ENCODE measurements at places on chromosomes 7 and 10.

DNA sequence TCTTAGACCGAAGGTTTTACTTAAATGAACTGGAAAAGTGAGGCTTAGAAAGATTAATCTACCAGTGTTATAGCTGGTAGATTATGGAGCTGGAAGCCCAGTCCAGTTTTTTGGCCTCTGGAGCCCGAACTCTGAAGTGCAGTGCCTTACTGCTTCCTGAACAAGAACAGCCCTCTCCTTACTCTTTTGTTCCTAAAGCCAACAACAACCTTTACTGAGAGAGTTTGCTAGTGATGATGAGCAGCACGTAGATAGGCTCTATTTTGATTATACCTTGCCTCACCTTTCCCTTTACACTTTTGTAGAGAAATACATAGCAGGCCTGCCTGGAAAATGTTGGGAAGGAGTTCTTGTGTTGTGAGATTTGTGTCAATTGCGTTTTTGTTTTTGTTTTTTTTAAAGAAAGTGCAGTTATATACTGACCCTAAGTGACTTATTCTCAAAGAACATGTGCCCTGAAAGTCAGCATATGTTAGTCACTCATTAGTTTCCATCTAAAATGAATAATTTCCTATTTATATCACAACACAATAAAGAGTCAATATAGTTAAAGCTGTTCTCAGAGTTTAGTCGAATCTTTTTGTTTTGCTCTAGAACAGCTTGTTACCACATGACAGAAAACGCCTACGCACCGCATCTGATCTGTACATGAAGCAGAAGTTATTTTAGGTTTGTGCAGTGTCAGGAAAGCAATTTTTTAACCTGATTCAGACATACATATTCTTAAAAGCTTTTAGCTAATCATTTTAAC is 33.0 kb downstream of the PLEKHA1 start:
- no peak for DNase-seq

- DNase-seq: no peak
Measured at GRCh38 chr10:101671453-101671852, 23.5 kb downstream of the FBXW4 start.

DNA sequence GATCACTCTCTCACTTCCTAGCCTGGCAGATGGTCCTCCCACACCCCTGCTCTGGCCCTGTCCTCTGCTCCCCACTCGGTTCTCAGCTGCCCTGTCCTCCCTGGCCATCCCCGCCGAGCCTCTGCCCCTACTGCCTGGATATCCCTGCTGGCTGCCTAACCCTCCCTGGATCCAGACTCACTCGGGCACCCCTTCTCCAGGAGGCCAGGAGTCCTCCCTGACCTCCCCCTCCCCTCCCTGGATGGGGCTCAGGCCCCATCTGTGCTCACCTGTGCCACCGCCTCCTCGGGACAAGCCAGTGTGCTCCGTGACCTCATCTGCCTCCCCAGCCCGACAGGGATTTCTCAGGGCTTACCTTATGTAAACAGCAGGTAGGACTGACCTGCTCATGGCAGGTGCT is 406.1 kb downstream of the TCERG1L start:
- DNase-seq: no peak

- no peak for DNase-seq
Measured at GRCh38 chr10:61319386-61320256, 133.6 kb downstream of the TMEM26 start.

Measured in D721Med (cell line).